ENCODE measurements at places on chromosomes 1 and 21.

GRCh38 chr1:224245188-224245587 is 62.1 kb downstream of the DEGS1 start:
- peak; percentile 89 for DNase-seq

GRCh38 chr1:201017828-201018163 is 5.7 kb downstream of the KIF21B start:
- no peak for DNase-seq

DNA sequence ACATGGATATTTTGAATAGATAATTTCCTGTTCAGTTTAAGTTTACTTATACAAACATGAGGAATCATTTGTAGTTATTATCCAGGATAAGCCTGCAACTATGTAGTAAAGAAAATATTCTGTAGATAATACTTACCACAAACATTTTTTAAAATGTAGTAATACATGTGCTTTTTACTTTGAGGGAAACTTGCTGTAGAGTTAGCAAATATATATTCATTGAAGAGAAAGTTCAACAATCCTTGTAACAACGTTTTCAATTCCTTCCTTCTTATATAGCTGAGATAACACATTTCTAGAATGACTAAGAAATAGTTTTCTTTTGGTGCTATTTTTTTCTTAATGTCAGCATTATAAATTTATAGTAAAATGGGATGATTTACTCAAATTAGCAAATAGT is 664.6 kb upstream of the ADAMTS5 start:
- no peak for DNase-seq

DNA sequence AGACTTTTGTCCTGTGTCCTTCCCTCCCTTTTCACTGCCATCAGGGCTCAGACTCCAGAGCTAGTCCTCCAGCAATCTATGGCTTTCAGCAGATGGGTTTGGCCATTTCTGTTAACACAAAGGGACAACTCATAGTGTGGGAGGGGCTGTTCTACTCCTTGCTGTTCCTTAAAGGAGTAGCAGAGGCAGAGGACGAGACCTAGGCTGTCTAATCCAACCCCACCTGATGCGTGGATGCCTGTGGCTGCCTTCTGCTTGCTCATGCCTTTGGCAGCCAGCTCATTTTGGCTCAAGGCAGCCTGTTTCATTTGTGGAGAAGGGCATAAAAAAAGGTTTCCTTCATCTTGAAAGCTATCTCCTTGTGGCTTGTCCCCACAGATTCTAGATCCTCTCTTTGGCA is 27.0 kb downstream of the MFSD2A start:
- no peak for DNase-seq

DNA sequence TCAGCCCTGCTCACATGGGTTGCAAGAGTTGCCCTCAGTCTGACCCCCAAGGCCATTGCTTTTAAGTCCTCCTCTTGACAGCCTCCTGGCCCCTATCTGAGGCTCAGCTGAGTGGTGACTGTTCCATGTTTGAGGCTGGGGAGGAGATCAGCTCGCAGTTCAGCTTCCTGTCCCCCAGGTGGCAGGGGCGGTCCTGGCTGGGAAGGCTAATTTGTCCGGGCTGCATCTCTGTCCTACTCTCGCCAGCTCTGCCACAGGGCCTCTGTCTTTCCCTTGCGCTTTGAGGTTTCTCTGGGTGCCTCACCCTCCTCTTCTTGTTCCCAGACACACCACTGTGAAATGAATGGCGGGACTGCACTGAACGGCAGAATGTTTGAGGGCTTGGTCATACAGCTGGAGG is 157.3 kb downstream of the KCNJ6 start:
- no peak for DNase-seq

- no peak for DNase-seq
These were observed 89.2 kb upstream of the GRIK3 start for GRCh38 chr1:37123276-37124115.

- no peak for DNase-seq
These were observed 384.6 kb downstream of the PLPP3 start for GRCh38 chr1:56194701-56195300.

GRCh38 chr1:234980291-234980644 is 148.4 kb downstream of the TOMM20 start:
- DNase-seq: no peak

GRCh38 chr21:28856588-28857250 is 136.0 kb downstream of the LTN1 start:
- no peak for DNase-seq

DNA sequence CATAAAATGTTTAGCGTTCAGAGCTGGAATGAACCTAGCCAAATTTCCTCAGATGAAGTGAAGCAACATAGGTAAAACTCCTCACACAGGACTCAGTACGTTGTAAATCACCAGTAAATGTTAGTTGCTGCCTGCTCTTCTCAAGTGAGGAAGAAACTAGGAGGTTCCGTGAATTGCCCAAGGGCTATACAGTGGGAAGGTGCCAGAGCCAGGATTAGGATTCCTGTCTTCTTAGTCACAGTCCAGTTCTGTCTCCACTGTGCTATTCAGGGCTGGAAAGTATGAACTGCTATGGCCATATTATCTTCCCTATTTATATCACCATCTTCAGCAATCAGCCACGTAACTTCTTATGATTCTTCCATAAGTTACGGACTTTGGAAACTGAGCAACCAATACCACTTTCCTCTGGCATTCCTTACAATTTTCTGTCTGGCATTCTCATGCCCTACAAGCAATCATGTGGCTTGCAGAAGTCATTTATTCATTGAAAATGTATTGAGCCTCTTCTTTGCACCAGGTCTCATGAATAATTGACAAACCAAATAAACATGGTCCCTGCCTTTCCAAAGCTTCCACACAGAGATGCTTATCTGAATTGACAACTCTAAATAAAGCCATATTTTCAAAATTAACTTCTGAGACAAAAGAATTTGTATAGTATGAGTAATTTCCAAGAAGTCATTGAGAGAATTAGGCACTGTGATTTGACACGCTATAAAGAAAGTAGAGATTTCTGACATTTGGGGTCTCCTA is 271.6 kb upstream of the SGIP1 start:
- no peak for DNase-seq

DNA sequence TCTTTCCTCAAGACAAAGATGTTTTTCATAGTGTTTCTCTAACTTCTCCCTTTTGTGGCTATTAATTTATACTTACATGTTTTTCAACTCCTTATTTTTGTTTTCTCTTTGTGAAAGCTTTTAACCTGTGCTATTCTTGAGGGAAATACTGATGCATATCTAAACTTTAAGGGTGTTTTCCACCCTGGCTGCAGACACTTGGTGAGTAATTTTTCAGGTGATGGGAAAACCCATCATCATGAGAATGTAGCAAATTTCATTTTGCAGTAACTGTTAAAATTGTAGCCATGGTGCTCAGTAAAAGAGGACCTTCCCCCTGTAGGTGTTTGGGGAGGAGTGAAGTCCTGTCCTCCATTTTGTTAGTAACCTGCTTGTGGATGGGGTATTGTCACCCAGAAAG is 124.2 kb downstream of the LIPI start:
- no peak for DNase-seq

GRCh38 chr1:87402241-87403002 is 73.7 kb downstream of the LMO4 start:
- no peak for DNase-seq

DNA sequence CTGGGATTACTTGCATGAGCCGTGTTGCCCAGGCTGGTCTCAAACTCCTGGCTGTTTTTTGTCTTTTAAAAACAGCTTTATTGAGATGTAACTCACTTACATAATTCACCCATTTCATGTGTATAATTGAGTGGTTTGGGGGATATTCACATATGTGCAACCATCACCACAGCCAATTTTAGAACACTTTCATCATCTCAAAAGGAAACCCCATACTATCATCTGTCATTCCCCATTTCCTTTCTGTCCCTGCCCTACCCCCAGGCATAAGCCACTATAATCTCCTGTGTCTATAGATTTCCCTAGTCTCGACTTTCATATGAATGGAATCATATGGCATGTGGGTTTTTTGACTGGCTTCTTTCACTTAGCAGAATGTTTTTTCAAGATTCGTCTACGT is 43.3 kb downstream of the GPR137B start:
- DNase-seq: peak; percentile 30

GRCh38 chr1:73860421-73860950 is 337.5 kb downstream of the LRRIQ3 start:
- no peak for DNase-seq

DNA sequence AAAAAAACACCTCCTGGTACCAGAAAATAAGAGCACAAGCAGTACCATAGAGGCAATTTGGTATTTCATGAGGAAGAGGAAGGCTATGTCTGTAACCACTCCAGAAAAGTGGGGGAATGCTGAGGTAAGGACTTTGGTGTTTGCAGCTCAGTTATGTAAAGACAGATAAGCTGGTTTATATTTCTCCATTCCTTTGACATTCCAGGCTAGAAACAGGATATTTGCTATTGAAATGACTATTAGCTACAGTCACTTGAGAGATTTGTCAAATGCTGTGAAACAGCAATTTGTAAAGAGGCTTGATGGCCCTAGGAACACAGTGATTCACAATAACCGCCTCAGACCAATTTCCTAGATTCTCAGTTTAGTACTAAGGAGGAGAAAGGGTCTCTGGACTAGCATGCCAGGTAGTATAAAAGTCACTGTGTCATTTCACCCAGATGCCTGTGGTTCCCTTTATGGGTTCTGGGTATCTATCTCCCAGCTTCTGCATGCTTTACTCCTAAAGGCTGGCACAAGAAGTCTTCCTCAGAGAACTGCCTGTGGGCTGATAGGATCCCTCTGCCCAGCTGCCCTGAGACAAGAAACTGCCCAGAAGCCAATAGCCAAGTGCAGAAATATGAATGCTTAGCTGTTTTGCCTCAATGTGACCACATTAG is 80.5 kb downstream of the VCAM1 start:
- DNase-seq: no peak

DNA sequence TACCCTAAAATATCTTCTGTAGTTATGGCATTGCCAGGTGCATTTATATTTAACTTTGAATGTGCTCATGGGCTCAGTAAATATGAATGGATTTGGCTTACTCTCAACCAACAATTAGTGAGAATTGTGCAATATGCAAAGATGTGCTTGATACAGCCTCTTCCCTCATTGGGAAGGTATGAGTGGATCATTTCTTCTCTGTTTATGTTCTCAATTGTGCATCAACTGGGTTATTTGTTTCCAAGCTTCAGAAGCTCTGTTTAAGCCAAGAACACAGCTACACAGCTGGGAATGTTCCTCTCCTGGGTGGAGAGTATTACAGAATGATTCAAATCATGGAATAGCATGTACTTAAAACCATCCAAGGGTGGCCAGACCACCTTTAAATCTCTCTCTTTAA is 17.6 kb upstream of the MAP1LC3C start:
- DNase-seq: no peak

DNA sequence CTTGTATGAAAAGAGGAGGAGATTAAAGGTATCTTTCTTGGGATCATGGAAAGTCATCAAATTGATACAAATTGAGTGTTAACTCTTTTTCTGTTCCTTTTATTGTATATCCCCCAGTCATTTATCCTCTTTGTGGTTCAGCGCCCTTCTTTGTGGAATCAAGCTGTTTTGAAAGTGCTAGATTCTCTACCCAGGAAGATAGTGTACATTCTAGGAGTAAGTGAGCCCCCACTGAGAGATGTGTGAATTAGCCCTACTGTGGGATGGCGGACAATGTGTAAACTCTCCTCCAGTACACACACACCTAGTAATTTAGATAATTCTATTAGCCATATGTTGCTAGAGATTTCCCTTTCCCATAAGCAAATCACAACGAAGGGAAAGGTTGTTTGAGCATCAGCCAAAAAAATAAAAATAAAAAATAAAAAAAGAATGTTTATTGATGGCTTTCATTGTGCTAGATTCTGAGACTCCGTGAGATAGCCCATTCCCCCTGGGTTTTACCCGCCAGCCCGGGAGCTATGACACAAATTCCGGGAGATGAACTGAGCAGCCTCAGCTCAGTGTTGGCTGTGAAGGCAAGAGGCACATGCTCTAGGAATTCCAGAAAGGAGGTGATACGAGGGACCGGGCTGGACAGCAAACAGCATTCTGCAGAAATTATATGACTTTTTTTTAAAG is 378.4 kb upstream of the RUNX1 start:
- DNase-seq: no peak

GRCh38 chr1:247295274-247295684 is 36.4 kb downstream of the ZNF496 start:
- no peak for DNase-seq

GRCh38 chr1:213335084-213335483 is 284.0 kb downstream of the RPS6KC1 start:
- DNase-seq: no peak

DNA sequence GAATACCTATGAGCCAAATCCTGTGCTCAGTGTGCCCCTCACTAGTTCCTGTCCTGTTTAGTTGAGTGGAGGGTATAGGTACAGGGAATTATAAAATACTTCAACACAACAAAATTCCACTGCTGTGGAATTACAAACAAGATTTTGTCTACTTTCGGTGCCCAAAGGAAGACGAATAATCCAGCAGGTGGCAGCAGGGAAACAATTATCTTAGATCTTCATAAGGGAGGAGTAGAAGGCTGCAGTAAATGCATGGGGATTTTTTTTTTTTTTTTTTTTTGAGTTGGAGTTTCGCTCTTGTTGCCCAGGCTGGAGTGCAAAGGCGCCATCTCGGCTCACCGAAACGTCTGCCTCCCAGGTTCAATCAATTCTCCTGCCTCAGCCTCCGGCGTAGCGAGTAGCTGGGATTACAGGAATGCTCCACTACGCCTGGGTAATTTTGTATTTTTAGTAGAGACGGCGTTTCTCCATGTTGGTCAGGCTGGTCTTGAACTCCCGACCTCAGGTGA is 2.0 kb upstream of the PIP5K1A start:
- DNase-seq: peak; percentile 67
